ENCODE measurements at places on chromosomes 13 and 19. TPM values are rescaled to one million over a fixed set of nuclear protein-coding genes. Genes with fewer than 3 reads are reported as not detected.

CLIP3 gene
- total RNA-seq, result 0.71 TPM

PRKCG gene
- 6.1 TPM for total RNA-seq

CLDND2 gene
- 3.3 TPM for total RNA-seq

GAS6 gene
- 8.9 TPM for total RNA-seq

SMIM17 gene
- 0.11 TPM for total RNA-seq

KIR2DL3 gene
- total RNA-seq, result not detected

LHB gene
- total RNA-seq, result not detected

TRMT1 gene
- total RNA-seq, result 32.2 TPM

LGALS7B gene
- total RNA-seq, result 0.43 TPM

CEACAM20 gene
- total RNA-seq, result 0.05 TPM

UHRF1 gene
- 44.5 TPM for total RNA-seq

ZSCAN18 gene
- total RNA-seq, result 3.5 TPM

CCDC194 gene
- total RNA-seq, result not detected

TPTE2 gene
- total RNA-seq, result not detected

SYT5 gene
- 3.2 TPM for total RNA-seq

IZUMO4 gene
- total RNA-seq, result 0.81 TPM

NCAN gene
- 0.08 TPM for total RNA-seq

PRR19 gene
- total RNA-seq, result 3.7 TPM

KLK15 gene
- total RNA-seq, result not detected

SRRM5 gene
- 0.73 TPM for total RNA-seq

SUPT20H gene
- 20.5 TPM for total RNA-seq

IRGC gene
- not detected for total RNA-seq

MIA gene
- not detected for total RNA-seq

NOVA2 gene
- total RNA-seq, result 1.3 TPM

MISP gene
- total RNA-seq, result 84.4 TPM

CYP2S1 gene
- total RNA-seq, result 16.4 TPM

ACER1 gene
- not detected for total RNA-seq

IGFLR1 gene
- total RNA-seq, result 11.8 TPM

METTL21C gene
- not detected for total RNA-seq

DAND5 gene
- 0.07 TPM for total RNA-seq

SLC8A2 gene
- total RNA-seq, result 0.15 TPM

CEACAM8 gene
- not detected for total RNA-seq

ZNF121 gene
- total RNA-seq, result 3.2 TPM

ZNF730 gene
- not detected for total RNA-seq

SULT2A1 gene
- total RNA-seq, result not detected

CDC42EP5 gene
- not detected for total RNA-seq

GRIK5 gene
- 0.45 TPM for total RNA-seq

ATP4A gene
- total RNA-seq, result not detected

ZNF649 gene
- total RNA-seq, result 0.36 TPM

USHBP1 gene
- not detected for total RNA-seq

CRB3 gene
- 5.0 TPM for total RNA-seq

C1QTNF9B gene
- not detected for total RNA-seq

CDK8 gene
- 13.1 TPM for total RNA-seq

ZNF486 gene
- total RNA-seq, result not detected

KLK13 gene
- total RNA-seq, result 0.15 TPM

ZNF865 gene
- 7.1 TPM for total RNA-seq

KLC3 gene
- total RNA-seq, result 1.2 TPM

LRG1 gene
- 0.15 TPM for total RNA-seq

PROZ gene
- not detected for total RNA-seq

SOHLH2 gene
- total RNA-seq, result not detected

CDC37 gene
- total RNA-seq, result 196 TPM

POU4F1 gene
- 0.78 TPM for total RNA-seq

GPR4 gene
- total RNA-seq, result 0.49 TPM

OR7D2 gene
- 0.02 TPM for total RNA-seq

CARD8 gene
- total RNA-seq, result 17.4 TPM

RNF113B gene
- total RNA-seq, result not detected

APOC1 gene
- total RNA-seq, result 113 TPM

SIGLEC8 gene
- total RNA-seq, result not detected

PLIN5 gene
- total RNA-seq, result 0.10 TPM

All from A549 treated with AZD2906 at 1 μM for 4 hours (cell line).